Stimulated activated CD4-positive, alpha-beta T cell treated with anti-CD3 and anti-CD28 coated beads, TNF-alpha, amount 100 ng/mL, for 1 hour (primary cell): ENCODE measurements at places on chromosomes 1 and 21.

DNA sequence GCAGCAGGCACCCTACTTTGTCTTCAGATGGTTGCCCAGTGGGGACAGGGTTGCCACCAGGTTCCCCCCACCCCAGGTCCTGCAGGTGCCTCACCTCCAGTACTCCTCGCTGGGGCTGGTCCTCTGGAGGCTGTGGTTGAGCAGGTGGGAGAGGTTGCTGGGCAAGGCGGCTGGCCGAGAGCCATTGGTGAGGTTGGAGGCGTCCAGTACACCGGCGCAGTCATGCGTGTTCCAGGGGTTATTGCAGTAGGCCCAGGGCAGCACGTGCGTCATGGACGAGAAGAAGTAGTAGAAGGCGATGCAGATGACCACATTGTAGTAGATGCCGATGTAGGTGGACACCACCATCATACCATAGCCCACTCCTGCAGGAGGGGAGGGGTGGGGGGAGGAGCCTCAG is 16.9 kb downstream of the CCDC24 start:
- DNase-seq, result no peak

GRCh38 chr1:115761601-115762302 is 6.8 kb downstream of the CASQ2 start:
- DNase-seq, result no peak

GRCh38 chr1:24980836-24981630 is 51.0 kb upstream of the RUNX3 start:
- DNase-seq, result no peak

- DNase-seq, result no peak
These were observed 58.4 kb upstream of the SSBP3 start for GRCh38 chr1:54464477-54465146.

- no peak for DNase-seq
These were observed 3.1 kb downstream of the ACAP3 start for GRCh38 chr1:1304331-1305299.

- no peak for DNase-seq
These were observed 100.4 kb upstream of the USH2A start for GRCh38 chr1:216523449-216524190.

DNA sequence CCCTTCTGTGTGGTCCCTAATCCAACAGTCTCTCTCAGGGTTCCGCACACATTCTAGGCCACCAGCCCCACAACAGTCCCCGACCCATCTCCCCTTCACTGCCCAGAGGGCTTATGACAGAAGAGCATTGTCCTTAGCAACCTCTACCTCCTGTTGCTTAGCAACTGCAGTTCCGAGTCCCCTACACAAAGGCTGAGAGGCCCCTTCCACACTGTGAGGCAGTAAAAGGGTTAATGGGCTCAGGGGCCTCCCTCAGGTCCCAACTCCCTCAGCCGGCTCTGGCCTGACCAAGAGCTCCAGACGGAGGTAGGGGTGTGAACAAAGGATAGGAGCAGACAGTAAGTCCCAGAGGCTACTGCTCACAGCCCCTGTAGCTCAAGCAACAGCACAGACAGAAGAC is 4.3 kb downstream of the IGSF9 start:
- no peak for DNase-seq
